ENCODE measurements at places on chromosomes 1 and 21.

DNA sequence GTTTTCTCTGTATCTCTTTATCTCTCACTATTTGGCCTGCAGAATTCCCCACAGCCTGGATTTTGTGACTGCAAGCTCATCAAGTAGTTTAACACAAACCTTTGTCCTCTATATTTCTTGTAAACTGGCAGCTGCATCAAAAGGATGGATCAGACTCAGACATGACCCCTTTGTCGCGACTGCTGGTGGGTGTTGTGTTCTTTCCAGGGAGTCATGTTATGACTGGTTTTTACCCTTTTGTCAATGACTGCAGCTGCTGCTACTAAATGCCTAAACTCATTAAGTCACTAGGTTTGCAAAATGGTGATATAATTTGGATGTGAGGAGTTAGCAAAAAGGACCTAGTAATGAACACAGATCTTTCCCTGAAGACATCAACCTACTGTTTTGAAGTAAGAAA, 10.2 kb upstream of the TOMM20 start:
- H3K4me1 ChIP-seq: no peaks in the 10 kb centered on the region
- H3K27ac ChIP-seq: peak overlapping the region; percentile 7
- no peak overlapping the region for H3K4me3 ChIP-seq
- DNase-seq: no peak
- no peaks in the 10 kb centered on the region for H3K27me3 ChIP-seq

DNA sequence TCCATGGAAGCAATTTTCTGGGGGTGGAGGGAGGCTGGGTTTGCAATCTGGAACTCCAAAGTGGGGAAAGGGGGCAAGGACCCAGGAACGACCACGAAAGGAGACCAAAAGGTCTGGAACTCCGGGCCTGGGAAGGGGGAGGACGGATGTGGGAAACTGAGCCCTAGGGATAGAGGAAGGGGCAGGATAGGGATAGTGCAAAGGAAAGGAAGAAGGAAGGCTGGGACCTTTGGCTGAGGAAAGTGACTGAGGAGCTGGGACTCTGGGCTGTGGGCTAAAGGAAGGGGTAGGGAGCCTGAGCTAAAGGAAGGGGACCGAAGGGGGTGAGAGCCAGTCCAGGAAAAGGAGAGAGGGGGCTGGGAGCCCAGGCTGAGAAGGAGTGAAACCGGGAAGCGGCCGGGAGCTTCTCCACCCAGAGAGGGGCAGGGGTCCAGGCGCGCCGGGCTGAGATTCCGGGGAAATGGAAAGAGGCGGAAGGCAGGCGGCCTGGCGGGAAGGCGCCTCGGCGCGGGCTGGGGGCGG, 395 bp downstream of the SLC9A1 start:
- H3K27me3 ChIP-seq: no peaks in the 10 kb centered on the region
- H3K36me3 ChIP-seq: no peaks in the 10 kb centered on the region
- peak overlapping the region; percentile 46 for H3K27ac ChIP-seq
- DNase-seq: no peak
- peaks cover 52% of the 10 kb centered on the region for H3K4me1 ChIP-seq
- H3K4me3 ChIP-seq: peak overlapping the region; percentile 93

GRCh38 chr1:60833173-60833572, 249.2 kb upstream of the NFIA start:
- H3K27ac ChIP-seq: peak overlapping the region; percentile 46
- H3K36me3 ChIP-seq: no peaks in the 10 kb centered on the region
- peaks cover 3% of the 10 kb centered on the region for H3K27me3 ChIP-seq
- DNase-seq: no peak
- H3K4me1 ChIP-seq: no peaks in the 10 kb centered on the region

GRCh38 chr1:246629976-246630375, 63.7 kb downstream of the CNST start:
- no peak overlapping the region for H3K4me3 ChIP-seq
- no peak for DNase-seq
- H3K4me1 ChIP-seq: peaks cover 9% of the 10 kb centered on the region
- H3K36me3 ChIP-seq: peaks cover 42% of the 10 kb centered on the region
- H3K27ac ChIP-seq: no peak overlapping the region
- no peaks in the 10 kb centered on the region for H3K27me3 ChIP-seq

GRCh38 chr1:172401892-172402291, 18.6 kb upstream of the C1orf105 start:
- no peak overlapping the region for H3K4me3 ChIP-seq
- DNase-seq: no peak

GRCh38 chr1:66532798-66533783, 862 bp upstream of the SGIP1 start:
- peak overlapping the region; percentile 90 for H3K4me3 ChIP-seq
- H3K36me3 ChIP-seq: no peaks in the 10 kb centered on the region
- peak; percentile 44 for DNase-seq

DNA sequence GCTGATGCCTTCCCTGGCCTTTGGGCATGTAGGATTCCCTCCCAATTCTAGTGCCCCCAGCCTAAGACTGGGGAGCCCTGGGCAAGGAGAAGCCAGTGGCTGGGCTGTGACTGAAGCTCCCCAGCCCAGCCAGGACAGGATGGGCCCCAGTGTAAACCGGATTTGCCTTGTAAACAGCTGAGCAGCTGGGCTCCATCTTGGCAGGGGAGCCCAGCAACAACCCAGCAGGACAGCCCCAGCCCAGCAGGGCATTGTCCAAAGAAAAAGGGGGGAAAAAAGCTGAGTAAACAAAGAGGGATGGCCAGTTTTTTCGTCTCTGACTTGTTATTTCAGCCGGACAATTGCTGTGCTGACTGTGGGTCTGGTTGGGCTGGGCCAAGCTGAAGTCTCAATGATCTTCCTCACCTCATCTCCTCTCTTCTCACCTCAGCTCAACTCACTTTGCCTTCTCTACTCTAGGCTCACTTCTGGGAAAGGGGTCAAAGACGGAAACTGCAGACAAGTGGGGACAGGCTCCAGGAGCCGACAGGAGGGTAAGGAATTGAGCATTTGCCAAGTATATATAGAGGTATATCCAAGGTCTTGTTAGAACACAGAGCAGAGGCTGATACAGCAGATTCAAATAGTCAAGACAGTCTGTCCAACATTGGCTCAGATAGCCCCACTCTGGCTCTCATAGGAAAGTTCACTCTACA, 97.7 kb downstream of the TMEM53 start:
- H3K4me1 ChIP-seq: peaks cover 32% of the 10 kb centered on the region
- no peak overlapping the region for H3K4me3 ChIP-seq
- no peaks in the 10 kb centered on the region for H3K36me3 ChIP-seq
- H3K27me3 ChIP-seq: peaks cover 38% of the 10 kb centered on the region
- no peak for DNase-seq
- peak overlapping the region; percentile 51 for H3K27ac ChIP-seq

- H3K27me3 ChIP-seq: no peaks in the 10 kb centered on the region
- no peak for DNase-seq
- peaks cover 6% of the 10 kb centered on the region for H3K4me1 ChIP-seq
- H3K27ac ChIP-seq: no peak overlapping the region
- no peak overlapping the region for H3K4me3 ChIP-seq
- H3K36me3 ChIP-seq: no peaks in the 10 kb centered on the region
These were observed 93.6 kb downstream of the OLFML2B start for GRCh38 chr1:161930064-161930463.

DNA sequence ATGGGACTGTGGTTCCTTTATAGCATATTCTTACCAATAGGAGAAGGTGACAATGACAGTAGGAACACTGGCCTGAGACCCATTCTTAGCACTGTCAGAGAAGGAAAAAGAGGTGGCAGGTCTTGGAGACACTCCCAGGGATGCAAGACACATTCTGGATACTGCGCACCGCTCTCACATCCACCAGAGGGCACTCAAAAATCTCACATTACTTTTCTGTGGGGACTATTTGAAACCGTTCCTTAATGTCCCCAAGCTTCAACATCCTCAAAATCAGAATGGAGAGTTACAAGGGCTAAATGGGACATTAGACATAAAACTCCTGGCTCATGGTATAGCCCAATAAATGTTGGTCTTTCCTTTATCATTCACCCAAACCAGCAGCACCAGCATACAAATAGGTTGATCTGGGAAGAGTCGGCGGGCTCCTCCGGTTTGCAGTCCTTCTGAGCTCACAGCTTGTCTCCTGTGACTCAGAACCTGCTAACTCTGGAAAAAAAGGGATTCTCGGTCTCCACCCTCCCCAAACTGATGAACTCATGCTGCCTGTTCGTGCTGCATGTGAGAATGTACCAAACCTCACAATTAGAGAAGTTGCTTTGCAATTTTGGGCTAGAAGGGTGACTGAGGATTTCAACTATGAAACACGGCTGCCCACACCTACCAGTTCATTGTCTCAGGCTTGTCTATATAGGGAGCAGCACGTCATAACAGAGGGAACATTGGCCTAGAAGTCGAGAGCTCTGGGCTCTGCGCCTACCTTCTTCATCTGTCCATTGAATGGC, 40.2 kb downstream of the IL12RB2 start:
- H3K36me3 ChIP-seq: no peaks in the 10 kb centered on the region
- peak overlapping the region; percentile 42 for H3K4me3 ChIP-seq
- H3K27ac ChIP-seq: no peak overlapping the region
- no peaks in the 10 kb centered on the region for H3K27me3 ChIP-seq
- H3K4me1 ChIP-seq: no peaks in the 10 kb centered on the region
- peak; percentile 34 for DNase-seq

DNA sequence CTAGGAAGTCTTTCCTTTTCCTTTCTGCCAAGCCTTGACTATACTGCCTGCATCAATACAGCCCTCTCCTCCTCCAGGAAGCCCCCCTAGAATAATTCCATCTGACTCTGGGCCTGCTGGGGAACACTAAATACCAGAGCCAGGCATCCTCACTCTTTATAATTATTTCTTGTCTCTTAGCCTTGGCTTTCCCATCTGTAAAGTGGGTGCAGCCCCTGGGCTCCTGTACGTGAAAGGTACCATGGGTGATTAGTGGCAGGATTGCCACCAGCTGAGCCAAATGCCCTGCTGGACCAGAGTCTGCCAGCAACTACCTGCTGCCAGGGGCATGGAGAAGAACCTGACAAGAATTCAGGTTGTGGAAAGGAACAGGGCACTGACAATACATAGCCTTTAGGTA, 58.7 kb downstream of the LGR6 start:
- no peak overlapping the region for H3K4me3 ChIP-seq
- no peak overlapping the region for H3K27ac ChIP-seq
- DNase-seq: no peak
- H3K27me3 ChIP-seq: peaks cover 15% of the 10 kb centered on the region
- no peaks in the 10 kb centered on the region for H3K36me3 ChIP-seq

GRCh38 chr1:51506537-51506936, 12.5 kb downstream of the EPS15 start:
- H3K4me1 ChIP-seq: no peaks in the 10 kb centered on the region
- H3K4me3 ChIP-seq: no peak overlapping the region
- no peak overlapping the region for H3K27ac ChIP-seq
- DNase-seq: no peak
- H3K27me3 ChIP-seq: peaks cover 4% of the 10 kb centered on the region

DNA sequence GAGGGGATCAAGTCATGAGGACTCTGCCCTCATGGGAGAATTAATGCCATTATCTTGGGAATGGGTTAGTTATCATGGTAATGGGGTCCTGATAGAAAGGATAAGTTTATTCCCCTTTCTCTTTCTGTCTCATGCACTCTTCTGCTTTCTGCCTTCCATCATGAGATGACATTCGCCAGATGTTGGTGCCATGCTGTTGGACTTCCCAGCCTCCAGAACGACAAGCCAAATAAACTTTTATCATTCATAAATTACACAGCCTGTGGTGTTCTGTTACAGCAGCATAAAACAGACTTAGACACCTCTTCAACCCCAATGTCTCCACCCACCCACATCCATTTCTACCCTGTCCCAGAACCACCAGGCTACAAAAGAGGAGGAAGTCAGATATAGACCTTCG, 11.9 kb upstream of the IGFN1 start:
- no peak overlapping the region for H3K27ac ChIP-seq
- peaks cover 68% of the 10 kb centered on the region for H3K27me3 ChIP-seq
- H3K4me3 ChIP-seq: no peak overlapping the region
- H3K36me3 ChIP-seq: no peaks in the 10 kb centered on the region

- H3K4me3 ChIP-seq: no peak overlapping the region
- no peaks in the 10 kb centered on the region for H3K36me3 ChIP-seq
- H3K27me3 ChIP-seq: peaks cover 5% of the 10 kb centered on the region
- peaks cover 40% of the 10 kb centered on the region for H3K4me1 ChIP-seq
- no peak overlapping the region for H3K27ac ChIP-seq
These were observed 239.8 kb downstream of the NFIA start for GRCh38 chr1:61322008-61322744.

GRCh38 chr1:206803221-206803730, 31.0 kb upstream of the IL10 start:
- H3K36me3 ChIP-seq: no peaks in the 10 kb centered on the region
- peaks cover 6% of the 10 kb centered on the region for H3K27me3 ChIP-seq
- no peak overlapping the region for H3K27ac ChIP-seq
- H3K4me3 ChIP-seq: no peak overlapping the region

- no peaks in the 10 kb centered on the region for H3K36me3 ChIP-seq
- no peak for DNase-seq
- H3K27me3 ChIP-seq: peaks cover 34% of the 10 kb centered on the region
- no peak overlapping the region for H3K4me3 ChIP-seq
These were observed 15.5 kb downstream of the SUSD4 start for GRCh38 chr1:223348439-223348838.

GRCh38 chr1:40956407-40956806, 23.1 kb upstream of the CTPS1 start:
- H3K4me1 ChIP-seq: peaks cover 13% of the 10 kb centered on the region
- no peak overlapping the region for H3K4me3 ChIP-seq
- no peak overlapping the region for H3K27ac ChIP-seq

GRCh38 chr1:10640843-10641553, 155.4 kb downstream of the CASZ1 start:
- no peaks in the 10 kb centered on the region for H3K36me3 ChIP-seq
- peaks cover 63% of the 10 kb centered on the region for H3K27me3 ChIP-seq
- no peak for DNase-seq
- H3K27ac ChIP-seq: no peak overlapping the region
- peaks cover 12% of the 10 kb centered on the region for H3K4me1 ChIP-seq

DNA sequence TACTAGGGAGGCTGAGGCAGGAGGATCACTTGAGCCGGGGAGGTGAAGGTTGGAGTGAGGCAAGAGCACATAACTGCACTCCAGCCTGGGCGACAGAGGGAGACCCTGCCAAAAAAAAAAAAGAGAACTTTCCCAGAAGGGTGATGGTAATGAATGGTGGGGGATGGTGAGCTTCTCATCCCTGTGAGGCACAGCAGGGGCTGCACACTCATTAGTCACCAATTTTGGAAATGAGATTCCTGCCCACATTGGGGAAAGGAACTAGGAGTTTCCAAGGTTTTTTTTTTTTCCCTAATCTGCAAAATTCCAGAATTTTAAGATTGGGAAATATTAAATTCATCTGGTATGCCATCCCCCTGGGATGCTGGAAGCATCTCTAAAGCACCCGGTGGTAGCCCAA, 50.2 kb upstream of the SSBP3 start:
- H3K36me3 ChIP-seq: no peaks in the 10 kb centered on the region
- peak overlapping the region; percentile 89 for H3K27ac ChIP-seq
- H3K27me3 ChIP-seq: peaks cover 10% of the 10 kb centered on the region

- no peak overlapping the region for H3K4me3 ChIP-seq
- no peak overlapping the region for H3K27ac ChIP-seq
- no peak for DNase-seq
- H3K4me1 ChIP-seq: peaks cover 13% of the 10 kb centered on the region
- H3K36me3 ChIP-seq: no peaks in the 10 kb centered on the region
These were observed 10.6 kb downstream of the S100A6 start for GRCh38 chr1:153525088-153525728.

All from nephron progenitor cell (in vitro differentiated cells).